ENCODE measurements at places on chromosomes 16 and 17. TPM values are rescaled to one million over a fixed set of nuclear protein-coding genes. Genes with fewer than 3 reads are reported as not detected.

Gene TLCD2
- total RNA-seq, result 0.54 TPM

Gene ROGDI
- 28.5 TPM for total RNA-seq

Gene SPIRE2
- total RNA-seq, result 0.54 TPM

- no peak for DNase-seq
Observed at GRCh38 chr16:65776639-65777183, 589.8 kb upstream of the CDH5 start.

GRCh38 chr17:73105431-73105830 lies 12.9 kb upstream of the SLC39A11 start:
- no peak for DNase-seq

Gene ITGAD
- not detected for total RNA-seq

DNA sequence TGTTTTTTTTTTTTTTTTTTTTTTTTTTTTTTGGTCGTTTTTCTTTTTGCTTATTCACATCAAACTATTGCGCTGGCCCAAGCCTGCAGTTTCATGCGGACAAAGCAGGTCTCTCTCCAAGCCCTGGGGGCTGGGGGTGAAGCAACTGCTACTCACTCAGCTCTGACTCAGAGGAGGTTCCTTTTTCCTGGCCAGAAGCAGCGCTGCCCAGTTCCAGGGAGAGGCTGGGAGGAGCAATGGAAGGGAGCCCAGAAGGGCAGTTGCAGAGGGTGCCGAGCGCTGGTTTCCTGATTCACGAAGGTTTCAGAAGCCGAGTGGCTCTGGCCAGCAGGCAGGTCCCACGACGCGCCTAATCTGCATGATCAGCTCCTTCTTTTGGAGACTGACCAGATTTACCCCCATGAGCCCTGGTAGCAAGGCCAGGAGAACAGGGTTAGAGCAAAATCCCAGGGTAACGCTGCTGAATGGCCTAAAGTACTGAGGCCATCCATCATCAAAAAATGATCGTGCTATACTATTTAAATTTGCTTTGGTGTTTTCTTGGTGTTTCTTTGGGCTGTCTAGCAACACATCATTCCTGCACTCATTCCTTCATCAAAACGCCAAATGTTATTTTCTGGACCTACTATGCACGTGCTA lies 144.7 kb upstream of the SOX9 start:
- no peak for DNase-seq

DNA sequence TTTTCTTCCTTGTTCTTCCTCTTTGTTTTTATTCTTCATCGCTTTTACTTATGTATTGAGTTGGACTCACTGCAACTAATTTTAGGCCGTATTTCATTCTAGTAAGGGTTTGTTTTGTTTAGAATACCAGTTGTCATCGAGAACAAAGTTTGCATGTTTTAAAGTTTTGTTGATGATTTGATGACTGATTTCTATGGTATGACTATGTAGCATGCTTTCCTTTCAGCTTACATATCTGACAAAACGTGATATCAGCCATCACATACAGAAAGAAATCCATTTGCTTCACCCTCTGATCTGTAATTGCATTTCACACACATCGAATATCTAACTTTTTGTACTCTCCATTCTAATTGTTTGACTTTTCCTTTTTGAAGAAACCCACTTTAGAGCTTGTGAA lies 4.0 kb downstream of the PRKCA start:
- DNase-seq, result no peak

Gene SLC6A2
- 0.27 TPM for total RNA-seq

Gene THAP11
- 71.6 TPM for total RNA-seq

DNA sequence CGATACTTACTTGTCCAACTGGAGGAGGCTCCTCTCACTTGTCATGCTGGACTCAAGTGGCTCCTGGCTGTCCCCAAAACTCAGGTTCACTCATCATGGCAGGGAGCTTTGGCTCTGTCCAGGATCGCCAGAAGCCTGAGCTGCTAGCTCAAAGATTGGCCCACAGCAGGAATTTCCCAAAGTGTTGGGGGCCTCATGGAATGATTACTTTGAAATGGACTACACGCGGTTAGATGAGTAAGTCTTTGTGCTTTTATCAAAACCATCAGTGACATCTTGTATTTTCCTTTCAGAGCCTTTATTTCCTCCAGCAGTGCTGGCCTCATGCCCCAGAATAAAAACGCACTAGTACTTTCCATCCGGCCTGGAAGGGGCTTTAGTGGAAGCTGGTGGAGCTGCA lies 29.2 kb upstream of the PHB1 start:
- no peak for DNase-seq

GRCh38 chr16:4450931-4451519 lies 23.4 kb downstream of the NMRAL1 start:
- no peak for DNase-seq

DNA sequence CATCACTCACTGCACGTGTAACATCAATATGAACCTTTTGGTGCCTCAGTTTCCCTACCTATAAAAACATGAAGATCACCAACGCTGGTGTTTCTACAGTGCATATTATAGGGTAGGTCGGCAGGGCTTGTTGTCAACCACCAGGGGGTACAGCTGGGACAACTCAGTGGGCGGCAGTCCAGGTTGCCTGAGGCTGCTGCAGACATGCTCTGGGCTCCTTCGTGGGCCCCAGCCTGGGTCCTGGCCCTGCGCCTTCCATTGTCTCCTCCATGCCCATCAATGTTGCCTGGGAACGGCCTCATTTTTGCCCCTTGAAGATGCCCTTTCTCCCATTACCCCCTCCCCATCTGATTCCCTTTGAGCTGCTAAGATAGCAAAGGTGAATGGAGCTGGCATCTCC lies 89.8 kb downstream of the GSG1L start:
- DNase-seq, result no peak

Gene SLC43A2
- total RNA-seq, result 39.6 TPM

GRCh38 chr16:2170080-2170479 lies 14.5 kb downstream of the TRAF7 start:
- DNase-seq, result no peak

DNA sequence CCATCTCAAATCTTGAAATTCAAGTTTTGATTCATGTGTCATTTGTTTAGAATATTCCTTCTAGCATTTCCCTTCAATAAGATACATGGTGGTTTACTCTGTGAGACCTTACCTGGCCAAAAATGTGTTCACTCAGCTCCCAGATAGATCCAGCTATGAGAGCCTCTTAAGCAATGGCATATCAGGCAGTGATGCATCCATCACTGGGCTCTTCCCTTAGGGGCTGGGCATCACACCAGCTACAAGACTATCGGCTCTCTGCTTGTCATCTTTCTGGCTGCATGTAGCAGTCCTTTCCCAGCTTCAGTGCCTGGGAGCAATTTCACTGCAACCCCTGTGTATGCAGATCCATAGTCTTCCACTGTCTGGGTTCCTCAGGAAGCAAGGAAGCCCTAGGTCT lies 40.6 kb downstream of the GOSR1 start:
- no peak for DNase-seq

DNA sequence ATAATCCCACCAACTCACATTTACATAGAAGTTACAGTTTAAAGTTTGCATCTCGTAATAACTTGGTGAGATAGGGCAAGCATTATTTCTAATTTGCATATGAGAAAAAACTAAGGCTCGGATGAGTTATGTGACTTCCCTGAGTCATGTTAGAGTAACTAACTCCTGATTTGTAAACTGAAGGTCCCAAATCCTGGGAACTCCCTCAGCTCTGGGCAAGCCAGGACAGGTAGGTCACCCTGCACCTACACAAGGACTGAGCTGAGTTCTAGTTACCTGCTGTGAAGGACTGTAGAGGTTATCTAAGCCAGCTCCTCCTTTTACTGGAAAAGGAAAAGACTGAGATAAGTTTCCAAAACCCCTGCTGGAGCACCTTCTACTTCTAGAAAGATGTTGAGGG lies 92.1 kb upstream of the HLF start:
- DNase-seq, result no peak

Gene SYNGR3
- total RNA-seq, result 4.3 TPM

DNA sequence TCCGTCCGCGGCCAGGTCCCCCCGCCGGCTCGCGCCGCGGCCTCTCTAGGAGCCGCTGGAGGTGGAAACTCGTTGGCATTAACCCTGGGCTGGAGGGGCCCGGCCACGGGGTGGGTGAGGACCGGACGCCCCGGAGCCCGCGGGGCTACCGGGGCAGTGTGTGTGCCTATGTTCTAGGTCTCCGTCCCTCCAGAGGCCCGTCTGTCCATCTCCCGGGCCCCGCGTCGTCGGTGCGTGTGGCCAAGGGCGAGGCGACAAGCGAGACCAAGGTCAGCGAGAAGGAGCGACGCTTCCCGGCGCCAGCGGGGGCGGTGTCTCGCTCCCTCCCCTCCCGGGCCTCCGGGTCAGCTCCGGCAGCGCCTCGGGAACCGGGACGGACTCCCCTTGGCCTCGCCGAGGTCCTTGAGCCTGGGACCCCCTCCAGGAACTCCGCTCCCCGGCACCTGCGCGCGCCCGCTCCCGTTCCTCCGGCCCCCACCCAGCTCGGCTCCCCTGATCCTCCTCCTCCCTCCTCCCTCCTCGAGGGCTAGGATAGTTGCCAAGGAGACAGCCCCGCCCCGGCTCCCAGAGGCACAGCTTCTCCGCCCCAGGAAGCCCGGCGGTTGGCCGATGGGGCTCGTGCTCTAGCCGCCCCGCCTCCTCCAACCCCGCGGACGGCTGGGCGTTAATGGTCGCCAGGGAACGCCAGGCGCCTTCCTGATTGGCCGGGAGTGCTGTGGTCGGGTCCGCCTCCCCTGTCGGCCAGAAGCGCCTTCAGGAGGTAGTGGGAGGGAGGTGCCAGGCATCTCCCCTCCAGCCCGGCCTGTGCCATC lies 663 bp upstream of the ZNF768 start:
- peak; percentile 99 for DNase-seq

Gene CCL16
- total RNA-seq, result not detected

Gene ABCA6
- 0.27 TPM for total RNA-seq

Gene SDK2
- 17.2 TPM for total RNA-seq

DNA sequence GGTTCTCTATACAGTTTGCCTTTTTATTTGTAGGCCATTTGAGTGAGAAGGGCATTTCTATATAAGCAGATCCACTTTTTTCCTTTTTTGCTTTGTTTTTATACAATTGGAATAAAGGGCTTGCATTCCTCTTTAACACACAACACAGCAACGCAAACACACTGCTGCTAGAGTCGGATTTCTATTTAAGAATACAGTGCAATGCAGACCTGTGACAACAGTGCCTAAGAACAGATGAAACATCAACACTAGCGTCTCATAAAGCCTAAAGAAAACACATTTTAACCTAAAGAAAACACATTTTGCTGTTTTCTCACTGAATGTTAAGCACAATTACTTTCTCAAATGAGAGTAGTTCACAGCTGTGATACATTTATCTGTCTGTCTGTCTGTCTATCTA lies 1141.1 kb downstream of the CDH11 start:
- DNase-seq, result no peak

GRCh38 chr17:49229805-49230600 lies 584 bp downstream of the PHOSPHO1 start:
- DNase-seq, result no peak

GRCh38 chr16:57282510-57283213 lies 1.8 kb downstream of the PLLP start:
- no peak for DNase-seq

- DNase-seq, result no peak
Observed at GRCh38 chr16:66334853-66335574, 31.5 kb upstream of the CDH5 start.

GRCh38 chr17:5922476-5922875 lies 147.7 kb upstream of the WSCD1 start:
- no peak for DNase-seq

DNA sequence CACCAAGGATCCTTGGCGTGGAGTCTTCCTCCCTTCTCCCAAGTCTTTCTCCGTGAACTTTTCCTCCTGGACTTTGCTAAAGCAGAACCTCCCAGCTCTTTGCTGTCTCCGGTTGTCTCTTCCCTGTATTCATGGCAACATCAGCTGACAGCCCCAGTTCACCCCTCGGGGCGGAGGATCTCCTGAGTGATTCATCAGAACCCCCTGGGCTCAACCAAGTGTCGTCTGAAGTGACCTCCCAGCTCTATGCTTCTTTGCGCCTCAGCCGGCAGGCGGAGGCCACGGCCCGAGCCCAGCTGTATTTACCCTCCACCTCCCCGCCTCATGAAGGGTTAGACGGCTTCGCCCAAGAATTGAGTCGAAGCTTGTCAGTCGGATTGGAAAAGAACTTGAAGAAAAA lies 943 bp downstream of the CNTROB start:
- DNase-seq, result no peak

DNA sequence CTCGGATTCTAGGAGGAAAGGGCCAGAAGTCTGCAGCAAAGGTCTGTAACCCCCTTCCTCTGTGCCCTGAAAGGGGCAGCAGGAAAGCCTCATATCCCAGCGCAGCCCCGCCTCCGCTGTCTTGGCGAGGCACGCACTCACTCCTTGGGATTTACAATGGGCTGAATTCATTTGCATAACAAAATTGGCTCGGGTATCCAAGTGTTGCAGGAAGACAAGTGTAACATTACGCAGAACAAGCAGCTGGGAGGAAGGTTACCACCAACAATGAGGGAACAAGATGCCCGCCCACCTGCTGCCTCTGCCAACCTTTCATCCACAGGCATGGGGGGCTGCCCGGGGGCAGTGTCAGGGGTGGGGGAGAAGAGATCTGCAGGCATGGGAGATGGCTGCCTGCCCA lies 130.4 kb downstream of the MRM1 start:
- no peak for DNase-seq

DNA sequence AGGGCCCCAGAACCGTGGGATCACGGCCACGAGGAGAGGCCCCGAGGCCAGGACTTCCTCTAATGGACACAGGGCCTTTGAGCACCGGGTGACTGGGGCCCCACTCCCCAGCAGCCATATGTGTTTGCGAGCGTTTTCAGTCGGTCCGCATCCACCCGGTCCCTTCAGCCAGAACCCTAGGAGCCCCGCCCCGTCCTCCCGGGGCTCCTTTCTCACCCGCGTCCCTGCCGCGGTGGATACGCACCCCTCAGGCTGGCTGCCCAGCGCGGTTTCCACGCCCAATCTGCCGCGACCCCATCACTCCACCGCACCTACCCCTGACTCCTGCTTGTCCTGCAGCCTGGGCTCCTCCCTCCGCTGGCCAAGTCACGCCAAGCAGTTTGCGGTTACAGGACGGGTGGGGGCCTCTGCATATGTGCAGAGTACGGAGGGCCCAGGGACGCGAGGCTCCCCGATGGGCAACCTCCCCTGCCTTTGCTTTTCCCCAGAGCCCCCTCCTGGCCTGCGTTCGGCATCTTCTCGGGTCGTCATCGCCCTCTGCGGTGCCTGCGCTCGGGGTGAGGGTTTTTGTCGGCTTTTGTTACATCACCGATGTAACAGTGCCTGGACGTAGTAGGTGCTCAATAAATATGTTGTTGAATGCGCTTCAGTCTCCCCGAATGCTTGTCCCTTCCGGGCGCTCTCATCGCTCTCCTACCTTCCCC lies 1.0 kb upstream of the TTYH2 start:
- no peak for DNase-seq

Gene CBX2
- total RNA-seq, result 44.2 TPM

GRCh38 chr17:628089-628941 lies 86.3 kb downstream of the VPS53 start:
- no peak for DNase-seq

Gene IGF2BP1
- under 0.01 TPM for total RNA-seq

- no peak for DNase-seq
Observed at GRCh38 chr17:65723431-65724151, 162.1 kb upstream of the AXIN2 start.

Gene AGRP
- total RNA-seq, result not detected

DNA sequence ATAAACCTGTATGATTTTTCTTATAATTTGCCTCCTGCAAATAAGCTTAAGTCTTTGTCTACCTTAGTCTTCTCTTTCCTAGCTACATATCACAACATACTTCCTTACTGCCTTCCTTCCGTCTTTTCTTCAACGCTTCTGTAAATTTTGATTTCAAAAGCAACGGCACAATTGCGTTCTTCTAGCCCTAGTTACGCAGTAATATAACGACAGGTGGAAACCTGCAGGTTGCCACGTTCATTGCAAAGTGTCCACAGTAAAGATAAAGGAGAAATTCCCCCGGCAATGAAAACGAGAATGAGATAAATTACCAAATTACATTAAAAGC lies 546 bp upstream of the PSMD7 start:
- no peak for DNase-seq
